ENCODE measurements at places on chromosomes 16 and 17.

DNA sequence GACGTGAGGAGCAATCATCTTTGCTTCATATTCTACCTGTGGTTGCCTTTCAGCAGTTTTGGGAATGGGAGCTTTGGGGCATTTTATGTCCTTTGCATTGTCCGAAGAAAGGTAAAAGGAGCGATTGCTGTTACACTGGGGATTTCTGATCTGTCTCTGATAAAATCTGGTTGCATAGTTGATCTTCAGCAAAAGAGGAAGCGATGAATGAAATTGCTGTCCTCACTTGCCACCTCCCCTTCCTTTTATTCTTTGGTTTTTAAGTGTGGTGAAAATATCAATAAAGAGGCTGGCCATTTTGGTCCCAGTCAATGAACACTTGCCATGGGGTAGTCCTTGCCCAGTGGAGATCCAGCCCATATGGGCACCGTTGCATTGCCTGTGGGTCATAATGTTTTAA is 236.8 kb downstream of the MSI2 start:
- no peak for DNase-seq

- no peak for DNase-seq
These were observed 285.2 kb upstream of the ELAC2 start for GRCh38 chr17:13302983-13303382.

DNA sequence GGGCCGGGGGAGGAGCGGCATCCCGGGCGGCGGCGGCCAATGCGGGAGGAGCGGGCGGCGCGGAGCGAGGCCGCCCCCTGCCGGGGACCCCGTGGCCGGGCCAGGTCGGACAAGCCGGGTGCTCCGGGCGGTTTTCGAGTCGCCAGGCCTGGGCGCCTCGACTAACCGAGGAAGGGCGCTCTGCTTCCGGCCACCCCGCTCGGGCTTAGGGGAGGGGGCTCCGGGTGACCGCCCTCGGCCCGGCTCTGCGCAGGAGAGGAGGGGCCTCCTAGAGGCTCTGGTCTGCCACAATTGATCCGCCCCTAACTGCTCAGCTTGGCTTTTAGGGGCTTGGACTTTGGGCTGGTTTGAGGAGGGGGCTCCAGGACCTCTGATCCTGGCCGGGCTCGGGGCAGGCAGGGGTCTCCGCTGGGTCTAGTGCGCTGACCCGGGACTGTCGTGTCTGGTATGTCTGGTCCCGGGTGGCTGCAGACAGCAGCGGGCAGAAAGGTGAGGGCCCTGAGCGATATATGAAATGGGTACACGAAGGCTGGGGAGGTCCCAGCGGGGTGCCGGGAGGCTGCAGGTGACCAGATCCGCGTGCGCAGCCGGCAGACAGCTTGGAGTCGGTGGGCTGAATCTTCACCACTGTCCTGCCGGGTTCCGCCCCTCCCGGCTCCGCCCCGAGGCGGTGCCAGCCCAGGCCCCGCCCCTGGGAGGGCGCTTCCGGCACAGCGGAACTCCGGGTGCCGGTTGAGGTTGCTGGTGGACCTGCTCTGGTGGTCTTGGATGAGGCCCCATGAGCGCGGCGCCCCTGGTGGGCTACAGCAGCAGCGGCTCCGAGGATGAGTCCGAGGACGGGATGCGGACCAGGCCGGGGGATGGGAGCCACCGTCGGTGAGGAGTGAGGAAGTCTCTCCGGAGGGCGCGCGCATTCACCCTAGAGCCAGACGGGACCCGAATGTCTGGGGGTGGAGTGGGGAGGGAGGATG is at the start of gene USB1:
Gene USB1, plus strand, starts transcription at position 702 of the 971 bp plus-strand sequence. Its CDS starts 77 bp downstream, at position 779.
- DNase-seq: peak; percentile 81

- DNase-seq: no peak
These were observed 40.8 kb downstream of the IRX6 start for GRCh38 chr16:55364811-55365210.

GRCh38 chr16:69049146-69049545 is 56.3 kb upstream of the HAS3 start:
- DNase-seq: peak; percentile 77

DNA sequence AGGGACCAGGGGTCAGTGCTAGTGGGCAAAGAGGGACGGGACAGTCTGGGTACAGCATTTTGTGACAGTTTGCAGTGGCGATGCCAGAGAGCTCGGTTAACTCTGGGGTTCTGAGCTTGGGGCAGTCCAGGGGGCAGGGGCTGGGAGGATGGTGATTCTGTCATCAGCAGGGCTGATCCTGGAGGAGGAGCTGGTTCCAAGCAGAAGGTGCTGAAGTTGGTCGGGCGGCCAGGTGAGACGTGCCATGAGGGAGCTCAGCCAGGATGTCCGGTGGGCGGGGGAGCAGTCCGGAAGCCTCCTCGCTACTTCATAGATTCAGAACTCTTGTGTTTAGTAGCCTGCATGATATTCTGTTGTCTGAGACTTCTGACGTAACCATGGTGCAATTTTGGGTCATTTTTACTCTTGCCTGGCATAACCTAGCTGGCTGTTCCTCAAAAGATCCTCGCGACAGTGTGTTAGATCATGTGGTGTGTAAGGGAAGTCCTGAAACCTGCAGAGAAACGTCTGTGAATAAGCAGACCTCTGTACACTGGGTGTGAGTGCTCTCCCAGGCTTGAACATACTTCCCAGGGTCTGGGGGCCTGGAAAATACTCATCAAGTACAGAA is 122.0 kb downstream of the CLEC16A start:
- DNase-seq: no peak

- DNase-seq: no peak
These were observed 57.5 kb downstream of the MARCHF10 start for GRCh38 chr17:62750631-62751051.

DNA sequence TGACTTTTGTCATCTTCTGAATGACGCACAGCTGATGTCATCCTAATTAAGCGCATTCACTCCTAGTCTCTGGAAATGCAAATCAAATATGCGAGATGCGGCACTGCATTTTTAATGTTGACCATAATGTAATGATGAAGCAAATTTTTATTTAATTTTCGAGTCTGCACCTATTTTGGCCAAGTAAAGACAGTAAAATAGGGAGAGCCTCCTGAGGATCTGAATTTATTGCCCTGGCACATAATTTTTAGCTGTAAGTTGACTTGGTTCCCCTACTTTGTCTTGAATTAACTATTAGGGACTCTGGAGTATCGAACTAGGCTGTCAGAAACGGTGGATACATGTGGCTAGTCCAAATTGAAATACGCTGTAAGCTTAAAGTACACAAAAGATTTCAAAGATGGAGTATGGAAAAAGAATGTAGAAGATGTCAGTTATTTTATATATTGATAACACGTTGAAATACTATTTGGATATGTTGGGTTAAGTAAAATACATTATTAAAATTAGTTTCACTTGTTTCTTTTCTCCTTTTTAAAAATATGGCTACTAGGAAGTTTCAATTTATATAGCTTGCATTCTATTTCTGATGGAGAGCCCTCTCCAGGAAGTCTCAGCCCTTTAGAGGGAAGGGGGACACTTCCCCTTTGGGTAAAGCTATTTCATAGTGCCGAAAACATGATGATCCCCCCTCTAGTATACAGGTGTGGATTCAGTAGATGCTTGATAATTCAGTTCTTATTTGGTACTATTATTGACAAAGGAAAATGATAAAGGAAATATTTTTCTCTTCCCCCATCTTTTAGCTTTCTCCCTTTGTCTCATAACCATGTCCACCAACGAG is 991 bp downstream of the KPNA2 start:
- DNase-seq: peak; percentile 64

DNA sequence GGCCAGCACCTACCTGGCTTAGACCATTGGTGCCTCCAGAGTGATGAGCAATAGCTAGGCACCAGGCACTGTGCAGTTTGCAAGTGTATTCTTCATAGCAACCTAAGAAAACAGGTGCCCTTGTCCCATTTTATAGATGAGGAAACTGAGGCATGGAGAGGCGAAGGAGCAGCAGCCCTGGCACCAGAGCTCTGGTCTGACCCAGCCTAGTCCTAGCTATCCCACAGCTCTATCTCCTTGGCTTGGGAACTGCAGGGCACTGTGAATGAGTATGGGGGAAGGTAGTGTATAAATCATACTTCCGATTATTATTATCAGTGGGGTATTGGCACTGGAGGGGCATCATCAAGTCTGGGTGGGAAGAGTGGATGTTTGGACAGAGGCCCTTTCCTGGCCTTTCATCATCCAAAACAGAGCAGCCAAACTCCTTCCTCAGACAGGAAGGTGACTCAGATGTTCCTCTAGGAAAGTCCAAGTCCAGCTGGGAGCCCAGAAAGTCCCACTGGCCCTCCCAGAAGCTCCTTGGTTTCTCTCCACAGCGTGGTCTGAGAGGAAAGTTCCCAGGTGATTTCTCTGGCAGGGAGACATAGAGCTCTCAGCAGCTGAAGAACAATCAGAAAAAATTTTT is 32.0 kb upstream of the PLLP start:
- DNase-seq: peak; percentile 85

DNA sequence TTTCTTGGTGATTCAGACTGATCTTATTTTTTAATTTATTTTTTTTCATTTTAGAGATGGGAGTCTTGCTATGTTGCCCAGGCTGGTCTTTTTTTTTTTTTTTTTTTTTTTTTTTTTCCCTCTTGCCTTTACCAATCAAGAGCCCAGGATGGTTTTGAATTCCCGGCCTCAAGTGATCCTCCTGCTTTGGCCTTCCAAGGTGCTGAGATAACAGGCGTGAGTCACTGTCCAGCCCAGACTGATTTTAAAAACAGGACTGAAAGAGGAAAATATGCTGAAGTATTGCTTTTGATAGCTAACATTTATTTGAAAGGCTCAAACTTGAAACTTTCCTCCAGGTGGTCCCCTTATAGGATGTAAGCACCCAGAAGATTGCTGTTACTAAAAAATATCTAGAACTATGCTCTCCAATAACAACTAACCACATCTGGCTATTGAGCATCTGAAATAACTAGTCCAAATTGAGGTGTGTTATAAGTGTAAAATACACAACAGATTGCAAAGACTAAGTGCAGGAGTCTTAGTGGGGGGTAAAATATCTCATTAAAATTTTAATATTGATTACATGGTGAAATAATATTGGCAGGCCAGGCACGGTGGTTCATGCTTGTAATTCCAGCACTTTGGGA is 15.8 kb upstream of the BRIP1 start:
- DNase-seq: no peak

- DNase-seq: no peak
These were observed 3.4 kb upstream of the CLEC19A start for GRCh38 chr16:19282101-19282500.
